ENCODE measurements at places on chromosomes 7 and 10.

- DNase-seq: no peak
Measured at GRCh38 chr10:103466734-103467133, 8.0 kb upstream of the CALHM1 start.

- DNase-seq: no peak
Measured at GRCh38 chr7:150449206-150449952, 1.1 kb upstream of the GIMAP8 start.

DNA sequence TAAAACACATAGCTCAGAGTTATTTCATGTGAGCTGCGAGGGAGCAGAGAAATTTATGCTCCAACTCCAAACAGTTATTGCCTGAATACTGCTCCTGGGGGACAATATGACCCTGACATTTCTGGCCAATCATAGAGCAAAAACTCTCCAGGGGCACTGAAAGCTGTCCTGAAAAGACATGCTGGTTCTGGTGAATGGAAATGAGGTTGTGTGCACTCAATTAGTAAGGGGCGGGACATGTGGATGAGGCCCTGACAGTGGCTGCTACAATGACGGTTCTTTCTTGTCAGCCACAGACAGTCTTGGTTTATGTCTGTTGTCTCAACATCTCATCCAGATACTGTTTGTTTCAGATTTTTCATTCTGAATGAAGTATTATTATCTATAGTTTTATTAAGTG lies 151.8 kb downstream of the TWIST1 start:
- no peak for DNase-seq

DNA sequence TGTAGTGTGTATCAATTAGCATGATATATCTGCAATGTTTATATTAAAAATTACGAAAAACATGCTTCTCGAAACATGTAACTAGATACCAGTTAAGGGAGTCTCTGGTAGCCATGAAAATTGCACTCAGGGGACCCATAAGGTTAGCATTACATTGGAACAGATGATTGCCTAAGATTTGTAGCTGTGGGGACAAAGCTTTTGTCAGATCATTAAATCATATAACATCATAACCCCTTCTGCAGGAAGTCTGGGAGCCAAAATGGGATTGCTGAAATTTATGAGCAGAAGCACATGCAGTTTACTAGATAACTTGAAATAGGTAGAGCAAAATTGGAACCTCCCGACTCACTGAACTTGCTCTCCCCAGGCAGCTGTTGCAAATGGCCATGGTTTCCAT lies 235.0 kb upstream of the IGFBP3 start:
- no peak for DNase-seq

DNA sequence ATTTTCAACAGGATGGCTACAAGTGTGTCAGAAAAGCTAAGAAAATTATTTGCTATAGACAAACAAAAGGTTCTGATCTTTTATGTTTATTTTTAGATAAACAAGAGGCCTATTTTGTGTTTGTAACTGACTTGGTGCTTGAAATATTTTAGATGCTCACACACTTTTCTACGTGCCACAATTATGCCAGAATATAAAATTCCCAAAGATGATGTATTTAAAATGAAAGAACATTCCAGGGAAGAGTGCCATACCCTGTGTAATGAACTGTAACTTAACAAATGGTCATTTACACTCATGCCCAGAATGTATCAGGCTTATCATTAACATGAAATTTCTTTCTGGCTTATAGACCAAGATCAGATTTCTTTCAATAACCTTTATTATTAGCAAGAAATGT lies 144.9 kb upstream of the MTPN start:
- DNase-seq: no peak

DNA sequence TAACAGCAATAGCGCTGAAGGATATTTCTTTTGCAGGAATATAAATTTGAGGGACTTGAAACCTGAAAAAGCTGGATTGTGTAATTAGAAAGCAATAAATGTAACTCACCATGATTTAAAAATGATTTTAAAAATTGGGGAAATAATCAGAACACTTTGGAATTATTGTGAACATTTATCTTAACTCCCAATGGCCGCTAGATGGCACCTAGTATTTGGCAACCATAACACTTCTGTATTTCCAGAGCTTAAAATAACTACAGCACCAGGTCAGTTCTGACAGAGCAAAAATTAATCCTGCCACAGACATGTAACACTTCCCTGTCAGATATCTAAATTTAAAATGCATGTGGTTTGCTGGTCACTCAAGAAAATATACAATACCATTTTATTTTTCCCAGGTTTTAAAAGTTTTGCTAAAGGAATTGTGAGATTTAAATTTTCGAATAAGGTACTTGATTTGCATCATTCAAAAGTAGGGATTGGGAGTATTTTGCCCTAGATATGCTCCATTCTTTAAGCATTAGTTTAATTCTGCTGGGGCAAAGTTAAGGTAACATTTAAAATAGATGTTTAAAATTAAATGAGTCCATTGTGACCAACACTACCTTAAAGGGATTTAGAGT lies 144.5 kb downstream of the PPP1R3A start:
- no peak for DNase-seq

- DNase-seq: no peak
Measured at GRCh38 chr7:889391-889790, 13.0 kb downstream of the GET4 start.

DNA sequence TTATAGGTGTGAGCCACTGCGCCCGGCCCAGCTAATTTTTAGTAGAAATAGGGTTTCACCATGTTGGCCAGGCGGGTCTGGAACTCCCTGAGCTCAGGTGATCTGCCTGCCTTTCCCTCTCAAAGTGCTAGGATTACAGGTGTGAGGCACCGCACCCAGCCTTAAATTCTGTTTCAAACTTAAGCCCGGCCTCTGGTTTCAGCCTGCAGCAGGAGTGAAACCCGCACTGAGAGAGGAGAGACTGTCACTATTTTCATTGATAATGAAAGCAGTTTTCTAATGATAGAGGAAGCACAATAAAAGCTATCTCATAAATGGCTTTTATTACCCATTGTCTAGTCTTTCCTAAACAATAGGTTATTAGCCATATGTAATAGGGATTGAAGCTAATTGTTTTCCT lies 415.5 kb downstream of the GALNT17 start:
- no peak for DNase-seq

DNA sequence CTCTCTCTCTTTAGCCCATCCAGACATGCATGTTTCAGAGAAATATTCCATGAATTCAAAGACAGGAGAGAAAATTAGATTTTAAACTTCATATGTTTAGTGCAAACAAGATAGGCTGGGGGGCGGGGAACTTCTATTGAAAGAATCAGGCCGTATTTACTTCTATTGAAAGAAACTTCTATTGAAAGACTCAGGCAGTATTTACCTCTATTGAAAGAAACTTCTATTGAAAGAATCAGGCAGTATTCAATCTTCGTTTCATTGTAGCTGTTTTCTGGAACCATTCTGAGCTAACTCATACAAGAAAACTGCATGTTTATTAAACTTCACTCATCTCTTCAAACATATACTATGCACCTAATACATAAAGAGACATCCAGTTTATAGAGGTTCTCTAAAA lies 123.1 kb downstream of the TYW1B start:
- no peak for DNase-seq
